ENCODE measurements at places on chromosomes 11 and 22.

DNA sequence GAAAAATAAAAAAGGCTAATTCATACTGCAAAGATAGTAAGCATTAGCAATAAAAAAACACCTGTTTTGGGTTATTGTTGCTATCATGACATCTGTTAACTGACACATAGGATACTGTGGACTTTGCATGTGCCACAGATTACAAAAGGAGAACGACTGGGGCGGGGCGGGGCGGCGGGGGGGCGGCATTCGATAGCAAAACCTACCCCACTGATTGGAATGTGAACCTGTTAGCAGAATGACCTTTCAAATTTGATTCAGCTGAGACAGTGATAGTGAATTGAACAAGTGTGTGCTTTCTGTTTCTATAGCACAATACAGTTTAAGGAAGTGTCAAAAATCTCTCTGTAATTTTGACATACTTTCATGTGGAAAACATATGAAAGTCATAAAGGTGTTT is 14.9 kb downstream of the MMP20 start:
- DNase-seq, result no peak

DNA sequence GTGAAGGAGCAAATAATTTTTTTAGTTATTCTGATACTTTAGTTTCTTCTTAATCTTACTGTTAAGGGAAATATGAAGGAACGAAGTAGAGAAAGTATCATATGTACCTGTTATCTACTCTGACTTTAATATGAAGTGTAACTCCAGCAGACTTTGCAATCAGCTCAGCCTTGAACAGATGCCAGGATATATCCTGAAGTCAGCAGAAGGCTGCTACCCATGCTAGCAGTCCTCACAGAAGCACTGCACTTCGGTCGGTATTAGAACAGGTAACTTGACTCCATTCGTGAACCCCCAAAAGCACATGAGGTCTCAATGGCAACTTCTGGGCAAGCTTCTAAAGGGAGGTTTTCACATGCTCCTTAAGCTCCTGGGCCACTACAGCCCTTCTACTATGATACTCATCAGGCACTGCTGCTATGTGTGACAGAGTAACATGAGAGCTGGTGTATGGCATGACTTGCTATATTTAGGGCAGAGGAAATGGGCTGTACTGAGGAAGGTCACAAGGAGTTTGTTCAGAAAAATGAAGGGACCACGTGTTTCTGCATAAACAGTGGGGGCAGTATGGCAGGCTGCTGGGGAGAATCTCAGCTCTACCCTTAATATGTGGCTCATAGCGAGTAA is 344.1 kb downstream of the SOX6 start:
- no peak for DNase-seq

GRCh38 chr11:61039916-61040315 is 62.4 kb upstream of the CD5 start:
- no peak for DNase-seq

- DNase-seq, result no peak
Observed at GRCh38 chr22:38067761-38068360, 10.7 kb downstream of the PICK1 start.

DNA sequence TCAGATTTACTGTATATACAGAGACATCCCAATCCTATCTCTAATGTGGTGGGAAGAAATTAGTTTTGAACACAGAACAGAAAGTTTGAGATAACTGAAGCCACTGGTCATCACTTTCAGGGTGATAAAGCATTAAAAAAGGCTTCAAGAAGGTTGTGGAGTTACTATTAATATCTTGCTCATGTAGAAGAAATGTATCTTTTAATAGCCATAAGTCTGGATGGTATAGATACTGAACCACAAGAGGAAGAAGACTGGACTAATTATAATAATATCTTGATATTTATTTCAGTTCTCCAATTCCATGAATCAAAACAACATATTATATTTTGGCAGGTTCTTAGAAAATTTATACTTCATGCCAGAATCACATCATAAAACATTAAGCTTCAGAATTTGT is 137.1 kb downstream of the TMEM135 start:
- no peak for DNase-seq

DNA sequence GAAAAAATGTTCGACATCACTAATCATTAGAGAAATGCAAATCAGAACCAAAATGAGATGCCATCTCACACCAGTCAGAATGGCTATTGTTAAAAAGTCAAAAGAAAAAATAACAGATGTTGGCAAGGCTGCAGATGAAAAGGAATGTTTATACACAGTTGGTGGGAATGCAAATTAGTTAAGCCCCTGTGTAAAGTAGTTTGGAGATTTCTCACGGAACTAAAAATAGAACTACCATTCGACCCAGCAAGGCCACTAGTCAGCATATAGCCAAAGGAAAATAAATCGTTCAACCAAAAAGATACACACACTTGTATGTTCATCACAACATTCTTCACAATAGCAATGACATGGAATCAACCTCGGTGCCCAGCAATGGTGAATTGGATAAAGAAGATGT is 503.2 kb downstream of the OPCML start:
- DNase-seq, result no peak

- no peak for DNase-seq
Observed at GRCh38 chr11:130480711-130481140, 32.3 kb downstream of the ADAMTS15 start.

- DNase-seq, result no peak
Observed at GRCh38 chr22:23396362-23397007, 183.6 kb downstream of the IGLL1 start.
